ENCODE measurements at places on chromosomes 12 and 14. TPM values are rescaled to one million over a fixed set of nuclear protein-coding genes. Genes with fewer than 3 reads are reported as not detected.

- DNase-seq, result no peak
These were observed 908.1 kb upstream of the TMEM132C start for GRCh38 chr12:127358888-127359287.

Gene KRT82
- not detected for total RNA-seq

DNA sequence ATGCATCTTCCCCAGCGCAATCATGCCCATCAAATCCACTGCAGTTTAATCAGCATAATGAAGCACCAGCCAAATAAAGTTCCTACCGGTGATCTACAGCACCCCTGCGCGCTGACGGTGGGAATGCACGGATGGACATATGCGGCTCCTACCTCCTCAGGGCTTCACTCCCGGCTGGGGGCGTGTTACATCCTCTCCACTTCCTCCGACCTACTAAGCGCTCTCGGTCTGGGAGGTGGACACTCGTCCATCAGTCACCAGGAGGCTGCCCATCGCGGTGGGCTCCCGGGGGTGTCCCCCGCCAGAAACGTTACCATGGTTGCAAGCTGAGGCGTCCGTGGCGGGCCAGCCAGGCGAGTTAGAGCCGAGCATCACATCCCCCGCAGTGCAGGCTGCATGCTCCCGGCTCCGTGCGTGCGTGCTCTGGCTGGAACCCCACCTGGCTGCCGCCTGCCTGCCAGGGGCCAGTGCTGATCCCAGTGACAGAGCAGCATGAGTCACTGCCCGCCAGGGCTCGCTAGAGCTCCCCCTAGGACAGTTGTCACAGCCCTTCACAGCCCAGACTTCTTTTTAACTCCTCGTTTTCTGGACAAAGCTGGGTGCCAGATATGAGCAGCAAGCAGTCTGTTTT lies 73.0 kb downstream of the CIT start:
- peak; percentile 58 for DNase-seq

DNA sequence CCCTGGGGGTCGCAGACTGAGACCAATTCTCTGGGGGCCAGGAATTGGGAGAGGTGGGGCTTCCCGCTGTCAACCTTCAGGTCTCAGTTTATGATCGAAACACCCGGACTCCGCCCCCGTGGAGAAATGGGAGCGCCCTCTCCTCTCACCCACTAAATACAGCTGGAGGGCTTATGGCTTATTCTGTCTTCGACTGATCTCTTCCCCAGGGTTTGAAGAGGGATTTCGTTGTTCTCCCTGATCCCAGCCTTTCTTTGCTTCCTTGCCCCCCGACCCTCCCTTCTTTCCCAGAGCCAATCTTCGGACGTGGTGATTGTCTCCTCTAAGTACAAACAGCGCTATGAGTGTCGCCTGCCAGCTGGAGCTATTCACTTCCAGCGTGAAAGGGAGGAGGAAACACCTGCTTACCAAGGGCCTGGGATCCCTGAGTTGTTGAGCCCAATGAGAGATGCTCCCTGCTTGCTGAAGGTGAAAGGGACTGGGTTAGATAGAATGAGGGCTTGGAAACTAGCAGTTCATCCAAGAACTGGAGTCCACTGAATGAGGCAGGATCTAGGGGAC lies 607 bp downstream of the OS9 start:
- no peak for DNase-seq

GRCh38 chr14:56787530-56787929 lies 22.7 kb downstream of the OTX2 start:
- DNase-seq, result no peak

- DNase-seq, result no peak
These were observed 120.8 kb downstream of the DNAI7 start for GRCh38 chr12:25074113-25074512.

Gene SPX
- 0.29 TPM for total RNA-seq

DNA sequence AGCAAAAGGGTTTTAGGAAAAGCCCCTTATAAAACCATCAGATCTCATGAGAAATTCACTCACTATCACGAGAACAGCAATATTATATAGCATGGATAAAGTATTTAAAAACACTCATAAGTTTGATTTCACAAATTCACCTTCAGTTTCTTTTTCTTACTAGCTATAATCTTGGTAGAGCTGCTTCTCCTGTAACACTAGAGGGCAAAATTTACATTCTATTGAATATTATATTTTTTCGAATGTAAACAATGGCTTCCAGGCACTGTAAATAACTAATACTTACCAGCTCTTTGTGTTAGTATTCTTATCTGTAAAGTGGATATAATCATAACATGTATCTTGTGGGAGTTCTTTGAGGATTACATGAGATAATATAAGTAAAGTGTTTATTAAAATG lies 259.6 kb downstream of the CCER1 start:
- DNase-seq, result no peak

GRCh38 chr12:71393625-71394024 lies 46.0 kb upstream of the LGR5 start:
- DNase-seq, result no peak

Gene TAS2R8
- total RNA-seq, result not detected

GRCh38 chr12:2302711-2303580 lies 250.2 kb downstream of the CACNA1C start:
- DNase-seq, result no peak

DNA sequence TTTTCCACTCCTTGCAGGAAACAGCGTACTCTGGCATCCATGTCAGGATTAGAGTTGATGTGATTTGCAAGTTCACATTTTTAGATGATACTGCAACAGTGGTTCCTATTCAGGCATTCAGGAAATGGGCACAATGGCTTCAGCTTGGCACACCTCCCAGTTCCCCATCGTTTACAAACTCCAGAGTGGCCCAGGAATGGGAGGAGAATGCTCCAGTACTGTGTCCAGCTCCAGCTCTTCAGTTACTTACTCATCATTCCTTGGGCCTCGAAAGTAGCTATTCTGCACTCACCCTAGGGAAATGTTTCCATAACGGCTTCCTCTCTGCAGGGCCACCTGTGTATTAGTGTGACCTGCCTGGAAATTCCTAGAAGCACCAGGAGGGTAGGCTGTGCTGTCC lies 239.7 kb upstream of the RGS6 start:
- DNase-seq, result peak; percentile 21

Measured in mucosa of gallbladder (tissue), 1 donor.